ENCODE measurements at places on chromosomes 5 and 9. TPM values are rescaled to one million over a fixed set of nuclear protein-coding genes. Genes with fewer than 3 reads are reported as not detected.

GRCh38 chr9:98099898-98100297, 19.1 kb downstream of the TRIM14 start:
- no peak for DNase-seq

Gene HCN1
- not detected for total RNA-seq

DNA sequence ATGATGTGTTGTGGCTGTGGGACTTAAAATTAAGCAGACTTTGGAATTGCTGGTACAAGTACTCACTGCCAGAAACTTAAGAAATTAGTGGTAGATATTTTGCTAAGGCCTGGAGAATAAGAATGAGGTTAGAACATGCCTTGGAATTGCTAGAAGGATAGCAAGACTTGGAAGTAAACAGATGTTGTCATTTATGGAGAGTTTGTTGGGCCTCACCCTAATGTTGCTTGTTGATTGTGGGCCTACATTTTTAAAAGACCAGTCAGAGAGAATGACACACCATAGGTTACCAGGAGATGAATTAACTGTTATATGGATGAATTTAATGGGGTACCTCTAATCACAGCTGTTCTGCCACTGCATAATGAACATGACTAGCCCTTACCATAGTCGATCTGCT, 120.1 kb upstream of the GAS1 start:
- no peak for DNase-seq

DNA sequence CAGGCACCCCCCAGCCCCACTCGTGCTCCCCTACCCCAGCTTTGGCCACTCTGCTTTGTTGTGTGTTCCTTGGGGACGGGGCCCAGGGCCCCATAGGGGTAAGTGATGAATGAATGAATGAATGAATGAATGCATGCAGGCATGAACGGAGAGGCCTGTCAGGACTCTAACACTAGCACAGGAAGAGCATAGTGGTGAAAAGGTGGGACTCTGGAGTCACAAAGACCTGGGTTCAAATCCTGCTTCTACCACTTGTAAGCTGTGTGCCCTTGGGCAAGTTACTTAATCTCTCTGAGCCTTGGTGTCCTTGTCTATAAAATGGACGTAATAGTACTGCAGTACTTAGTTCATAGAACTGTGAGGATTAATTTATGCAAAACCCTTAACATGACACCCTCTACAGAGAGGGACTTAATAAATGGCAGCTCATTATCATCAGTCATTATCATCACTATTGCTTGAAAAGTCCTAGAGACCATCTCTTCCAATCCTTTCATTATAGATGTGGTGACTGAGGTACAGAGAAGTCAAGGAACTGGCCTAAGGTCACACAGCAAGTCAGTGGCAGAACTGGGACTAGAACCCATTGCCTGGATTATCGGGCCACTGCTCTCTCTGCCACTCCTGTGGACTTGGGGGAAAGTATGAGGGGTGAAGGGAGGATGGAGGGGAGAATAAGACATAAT, 13.2 kb downstream of the ORM2 start:
- no peak for DNase-seq

DNA sequence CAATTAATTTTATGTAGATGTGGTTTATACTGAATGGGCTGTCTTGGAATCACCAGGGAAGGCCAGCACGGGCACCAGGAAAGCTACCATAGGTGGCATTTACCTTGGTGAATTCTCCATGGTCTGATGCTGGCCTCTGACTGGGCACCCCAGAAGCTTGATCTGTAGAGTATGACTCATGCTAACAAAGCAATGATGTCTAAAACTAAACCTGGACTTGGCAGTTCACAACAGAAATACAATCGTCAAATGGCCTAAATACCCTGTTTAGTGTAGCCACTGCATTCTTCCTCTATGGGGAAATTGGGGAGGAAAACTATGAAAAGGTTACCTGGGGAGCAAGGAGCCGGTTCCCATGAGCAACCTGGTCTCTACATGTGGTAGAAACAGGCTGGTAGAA, 98.0 kb downstream of the ATPSCKMT start:
- DNase-seq: peak; percentile 22

- no peak for DNase-seq
These were observed 12.5 kb downstream of the GARNL3 start for GRCh38 chr9:127277099-127277498.

- no peak for DNase-seq
These were observed 4.9 kb downstream of the SOHLH1 start for GRCh38 chr9:135694414-135694813.

Gene PCDHGB2
- 0.57 TPM for total RNA-seq

Gene SLC25A2
- total RNA-seq: 0.05 TPM

DNA sequence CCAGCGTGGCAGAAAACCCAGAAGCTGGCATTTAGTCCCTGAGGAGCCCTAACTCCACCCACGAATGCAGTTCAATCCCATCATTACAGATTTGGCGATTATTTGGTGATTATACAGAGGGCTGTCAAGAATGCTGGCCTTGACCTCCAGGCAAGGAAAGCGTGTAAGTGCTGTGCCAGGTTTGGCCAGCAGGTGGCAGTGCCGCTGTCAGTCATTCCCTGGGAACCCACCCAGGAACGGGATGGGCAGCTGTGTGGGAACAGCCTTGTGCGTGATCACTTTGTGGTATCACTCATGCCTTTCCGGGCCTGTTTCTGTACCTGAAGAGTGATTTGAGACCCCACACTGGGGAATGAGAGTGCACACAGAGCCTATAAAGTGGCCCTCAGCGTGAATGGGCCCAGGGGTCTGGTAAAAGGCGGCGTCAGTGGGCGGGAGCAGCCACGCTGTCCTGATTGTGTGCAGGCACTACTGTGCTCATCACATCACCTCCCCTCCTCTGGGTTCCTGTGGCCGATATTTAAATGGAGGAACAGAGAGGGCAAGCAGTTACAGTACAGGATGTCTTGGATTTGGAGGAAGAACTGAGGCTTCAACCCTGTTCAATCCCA, 215.6 kb downstream of the ROR2 start:
- peak; percentile 36 for DNase-seq

DNA sequence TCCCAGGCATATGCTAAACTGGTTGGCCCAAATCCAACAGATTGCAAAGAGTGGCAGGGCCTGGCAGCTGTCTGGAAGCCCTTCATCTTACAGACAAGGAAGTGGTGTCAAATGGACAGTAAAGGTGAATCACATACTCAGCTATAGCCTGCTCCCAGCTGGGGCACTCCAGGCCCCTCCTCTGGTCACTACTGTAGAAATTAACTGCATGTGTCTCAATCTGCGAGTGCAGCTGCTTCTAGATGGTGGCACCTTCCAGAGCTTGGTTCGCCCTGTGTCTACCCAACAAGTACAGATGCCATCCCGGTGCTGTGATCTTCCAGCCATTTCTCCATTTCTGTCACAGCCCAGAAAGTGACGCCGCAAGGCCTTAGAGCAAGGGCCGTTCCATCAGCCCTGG, 50.2 kb downstream of the OTULIN start:
- peak; percentile 43 for DNase-seq
